ENCODE measurements at places on chromosomes 12 and 14.

DNA sequence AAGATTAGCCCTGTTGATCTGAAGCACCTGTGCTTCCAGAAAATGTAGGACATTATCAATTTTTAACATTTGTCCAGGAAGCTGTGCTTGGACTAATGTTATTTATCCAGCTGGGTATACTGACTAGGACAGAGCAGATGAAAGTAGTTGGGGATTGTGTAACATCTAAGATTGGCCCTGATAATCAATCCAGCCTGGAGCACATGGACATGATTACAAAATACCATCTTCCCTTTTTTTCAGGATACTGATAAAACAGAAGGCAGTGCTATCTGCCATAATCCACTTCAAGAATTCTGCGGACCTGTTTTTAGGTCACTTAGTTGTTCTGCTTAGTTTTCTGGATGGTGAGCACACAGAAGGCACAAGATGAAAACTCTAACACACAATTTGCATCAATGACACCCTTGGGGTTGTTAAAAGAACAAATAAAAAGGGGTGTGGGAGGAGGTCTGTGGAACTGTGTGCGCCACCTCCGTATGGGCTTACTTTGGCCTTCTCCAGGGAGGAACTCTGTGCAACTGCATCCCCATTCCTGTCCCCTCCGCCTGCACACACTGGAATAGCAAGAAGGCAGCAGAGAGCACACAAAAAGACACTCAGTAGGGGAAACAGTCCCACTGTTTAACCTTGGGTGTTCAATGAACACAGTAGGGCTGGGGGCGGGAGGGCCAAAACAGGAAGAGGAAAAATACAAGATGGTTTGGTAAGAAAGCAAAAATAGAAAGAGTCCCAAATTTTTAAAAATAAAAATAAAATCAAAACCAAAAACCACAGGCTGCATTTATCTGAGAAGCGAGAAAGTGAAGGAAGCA lies 31.1 kb upstream of the DUSP6 start:
- no peak for DNase-seq

DNA sequence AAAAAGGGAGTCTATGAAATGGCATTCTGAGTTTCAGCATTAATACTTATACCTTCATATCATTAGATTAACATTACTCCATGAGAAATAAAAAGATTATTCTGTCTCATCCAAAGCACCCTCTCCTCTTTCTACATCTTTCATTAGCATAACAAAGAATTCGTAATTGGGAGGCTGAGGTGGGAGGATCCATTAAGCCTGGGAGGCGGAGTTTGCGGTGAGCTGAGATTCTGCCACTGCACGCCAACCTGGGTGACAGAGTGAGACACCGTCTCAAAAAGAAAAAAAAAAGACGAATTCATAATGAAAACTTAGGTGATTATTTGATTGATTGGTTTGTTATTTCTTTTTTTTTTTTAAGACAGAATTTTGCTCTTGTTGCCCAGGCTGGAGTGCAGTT lies 1.8 kb upstream of the CDK17 start:
- DNase-seq, result peak; percentile 30

DNA sequence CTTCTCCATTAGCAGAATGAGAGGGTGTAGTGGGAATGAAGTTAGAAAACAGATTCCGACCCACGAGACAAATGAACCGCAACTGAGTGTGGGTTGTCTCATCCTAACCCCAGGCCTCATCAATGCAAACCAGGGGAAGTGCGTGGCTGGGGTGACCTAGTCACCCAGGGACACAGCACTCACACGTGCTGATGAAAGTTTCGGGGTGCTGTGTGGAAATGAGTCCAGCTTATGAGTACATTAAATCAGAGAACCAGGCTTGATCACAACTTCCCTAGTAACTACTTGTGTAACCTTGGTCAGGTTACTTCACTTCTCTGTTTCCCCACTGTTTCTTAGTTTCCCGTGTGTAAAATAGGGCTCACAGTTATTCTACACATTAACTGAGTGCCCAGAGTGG lies 95.4 kb upstream of the CDKN3 start:
- DNase-seq, result no peak

DNA sequence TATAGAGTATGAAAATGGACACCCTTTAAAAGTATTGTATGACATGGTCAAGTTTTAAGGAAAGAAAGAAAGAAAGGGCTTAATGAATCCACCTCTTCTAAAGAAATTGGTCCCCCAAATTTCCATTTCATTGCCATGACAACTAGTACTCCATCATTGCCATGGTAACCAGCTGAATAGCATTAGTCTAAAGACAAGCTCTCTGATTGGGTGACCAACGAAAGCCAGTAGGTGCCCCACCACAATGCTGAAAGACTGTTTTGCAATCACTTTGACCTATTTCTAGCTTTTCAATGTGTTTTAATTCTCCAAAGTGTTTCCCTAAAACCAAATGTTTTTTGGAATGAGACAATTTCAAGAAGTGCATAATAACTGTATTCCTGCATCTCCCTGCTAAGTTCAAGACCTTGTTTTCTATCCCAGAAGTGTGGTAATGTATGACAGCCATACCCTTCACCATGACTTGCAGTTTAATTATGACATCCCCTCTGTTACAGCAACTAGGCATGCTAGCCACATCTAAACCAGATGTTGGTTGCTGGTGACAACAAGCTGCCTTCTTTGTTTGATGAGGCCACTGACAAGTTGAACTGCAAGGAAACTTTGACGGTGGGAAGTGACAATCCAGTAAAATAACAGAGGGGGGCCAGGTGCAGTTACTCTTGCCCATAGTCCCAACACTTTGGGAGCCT lies 46.7 kb downstream of the KICS2 start:
- DNase-seq, result no peak

GRCh38 chr12:127146991-127147718 lies 1119.8 kb upstream of the TMEM132C start:
- DNase-seq, result no peak

- DNase-seq, result peak; percentile 17
Measured at GRCh38 chr12:117047810-117048584, 51.2 kb downstream of the TESC start.

- DNase-seq, result peak; percentile 77
Measured at GRCh38 chr12:118188690-118189371, 52.9 kb downstream of the PEBP1 start.

- no peak for DNase-seq
Measured at GRCh38 chr14:68810173-68811153, 17.6 kb upstream of the ZFP36L1 start.

- no peak for DNase-seq
Measured at GRCh38 chr14:50953502-50953901, 9.2 kb upstream of the PYGL start.

- no peak for DNase-seq
Measured at GRCh38 chr14:65045006-65045405, 57.3 kb downstream of the MAX start.

- DNase-seq, result no peak
Measured at GRCh38 chr14:54662491-54663133, 95.7 kb downstream of the SAMD4A start.

DNA sequence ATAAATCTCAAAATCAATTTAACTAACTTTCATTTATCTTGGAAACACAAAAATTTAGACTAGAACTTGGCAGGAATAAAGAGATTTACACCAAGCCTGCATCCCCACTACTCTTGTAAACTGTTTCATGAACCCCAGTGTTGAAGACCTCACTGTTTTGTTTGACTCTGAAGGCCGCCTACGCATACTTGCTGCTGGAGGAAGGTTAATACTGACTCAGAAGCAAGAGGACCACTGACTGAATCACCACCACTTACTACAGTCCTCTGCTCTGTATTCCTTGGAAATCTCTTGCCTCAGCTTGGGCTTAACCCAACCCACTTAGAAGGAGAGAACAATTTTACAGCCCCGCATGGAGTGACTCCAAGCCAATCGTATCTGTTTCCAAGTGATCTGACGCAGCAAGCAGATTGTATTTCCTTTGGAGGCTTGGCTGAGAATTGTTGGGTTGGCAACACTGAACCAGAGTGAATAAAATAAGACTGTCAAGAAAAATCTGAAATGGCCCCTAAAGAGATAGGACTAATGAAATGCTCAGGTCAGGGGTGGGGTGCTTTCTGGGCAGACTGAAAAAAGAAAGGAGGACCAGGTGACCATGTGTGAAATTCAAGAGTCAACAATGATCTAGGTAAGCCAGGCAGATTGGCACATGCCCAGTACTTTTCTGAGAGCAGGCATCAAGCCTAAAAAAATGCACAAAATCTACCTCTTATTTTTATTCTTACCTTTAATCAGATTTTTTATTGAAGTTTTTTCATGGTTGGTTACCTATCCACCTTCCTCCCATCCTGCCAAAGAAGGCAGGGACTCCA lies 248.6 kb downstream of the ZFP36L1 start:
- DNase-seq, result peak; percentile 95

DNA sequence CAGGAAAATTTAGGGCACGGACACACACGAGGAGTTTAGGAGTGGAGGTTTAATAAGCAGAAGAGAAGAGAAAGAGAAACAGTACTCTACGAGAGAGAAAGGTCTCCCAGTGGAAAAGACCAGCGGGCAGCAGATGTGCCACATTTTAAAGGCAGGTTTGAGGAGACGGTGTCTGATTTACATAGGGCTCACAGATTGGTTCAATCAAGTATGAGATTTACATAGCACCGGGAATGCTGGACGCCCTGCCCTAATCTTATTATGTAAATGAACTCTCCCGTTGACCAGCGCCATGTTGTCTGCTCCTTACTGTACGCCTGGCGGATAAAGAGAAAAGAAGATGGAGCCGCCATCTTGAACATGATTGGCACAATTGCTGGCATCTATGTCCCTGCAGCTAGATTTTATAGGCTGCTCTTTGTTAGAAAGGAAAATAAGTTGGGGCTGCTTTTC lies 17.9 kb downstream of the NFKBIA start:
- DNase-seq, result peak; percentile 35

- DNase-seq, result no peak
Measured at GRCh38 chr12:111121840-111122239, 201.5 kb upstream of the MYL2 start.

DNA sequence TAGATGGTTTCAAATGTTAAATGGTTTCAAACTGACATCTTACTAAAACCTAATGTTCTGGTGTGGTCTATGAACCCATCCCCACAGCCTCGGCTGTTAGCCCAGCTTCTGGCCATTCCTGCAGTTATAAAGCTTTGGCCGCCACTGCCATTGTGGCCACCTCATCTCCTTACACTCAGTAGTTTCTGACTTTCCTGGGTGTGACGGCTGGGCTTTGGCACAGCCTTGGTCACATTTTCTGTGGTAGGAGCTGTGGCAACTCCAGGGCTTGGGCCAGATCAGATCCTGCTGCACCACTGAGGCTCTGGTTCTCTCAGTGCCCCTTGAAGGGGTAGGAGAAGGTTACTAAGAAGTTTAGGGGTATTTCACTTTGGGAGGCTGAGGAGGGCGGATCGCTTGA lies 84.2 kb upstream of the STXBP6 start:
- DNase-seq, result no peak

DNA sequence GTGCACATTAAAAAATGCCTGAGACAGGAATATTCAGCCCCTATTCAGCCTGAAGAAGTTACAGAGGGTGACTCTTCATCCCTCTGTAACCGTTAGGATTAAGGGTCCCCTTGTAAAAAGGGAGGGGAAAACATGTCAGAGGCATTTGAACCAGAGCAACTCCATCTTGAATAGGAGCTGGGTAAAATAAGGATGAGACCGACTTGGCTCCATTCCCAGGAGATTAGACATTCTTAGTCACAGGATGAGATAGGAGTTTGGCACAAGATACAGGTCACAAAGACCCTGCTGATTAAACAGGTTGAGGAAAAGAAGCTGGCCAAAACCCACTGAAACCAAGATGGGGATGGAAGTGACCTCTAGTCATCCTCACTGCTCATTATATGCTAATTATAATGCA lies 19.9 kb upstream of the MDM1 start:
- no peak for DNase-seq

GRCh38 chr12:98262902-98263301 lies 252.5 kb upstream of the TMPO start:
- DNase-seq, result peak; percentile 57

- DNase-seq, result no peak
Measured at GRCh38 chr12:42277396-42278127, 39.5 kb upstream of the YAF2 start.

- DNase-seq, result no peak
Measured at GRCh38 chr12:96213869-96214268, 19.7 kb downstream of the ELK3 start.

- DNase-seq, result peak; percentile 12
Measured at GRCh38 chr14:77782202-77782601, 17.7 kb upstream of the ADCK1 start.

DNA sequence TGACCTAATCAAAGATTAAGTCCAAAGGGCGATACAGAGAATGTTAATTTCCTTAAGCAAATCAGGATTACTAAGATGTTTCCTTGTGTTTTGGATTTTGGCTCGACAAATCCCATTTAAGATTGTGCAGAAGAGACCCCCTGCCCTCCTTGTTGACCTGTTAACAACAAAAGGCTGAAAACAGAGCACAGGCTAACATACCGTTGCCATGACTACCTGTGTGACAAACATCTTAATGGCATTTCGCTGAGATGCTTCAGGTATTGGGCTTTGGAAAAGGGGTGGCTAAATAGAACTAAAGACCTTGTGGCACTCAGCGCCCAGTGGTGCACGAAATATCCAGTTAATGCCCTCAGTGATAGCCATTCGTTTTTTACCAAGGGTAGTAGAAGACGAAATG lies 1532.3 kb upstream of the TMEM132C start:
- no peak for DNase-seq

DNA sequence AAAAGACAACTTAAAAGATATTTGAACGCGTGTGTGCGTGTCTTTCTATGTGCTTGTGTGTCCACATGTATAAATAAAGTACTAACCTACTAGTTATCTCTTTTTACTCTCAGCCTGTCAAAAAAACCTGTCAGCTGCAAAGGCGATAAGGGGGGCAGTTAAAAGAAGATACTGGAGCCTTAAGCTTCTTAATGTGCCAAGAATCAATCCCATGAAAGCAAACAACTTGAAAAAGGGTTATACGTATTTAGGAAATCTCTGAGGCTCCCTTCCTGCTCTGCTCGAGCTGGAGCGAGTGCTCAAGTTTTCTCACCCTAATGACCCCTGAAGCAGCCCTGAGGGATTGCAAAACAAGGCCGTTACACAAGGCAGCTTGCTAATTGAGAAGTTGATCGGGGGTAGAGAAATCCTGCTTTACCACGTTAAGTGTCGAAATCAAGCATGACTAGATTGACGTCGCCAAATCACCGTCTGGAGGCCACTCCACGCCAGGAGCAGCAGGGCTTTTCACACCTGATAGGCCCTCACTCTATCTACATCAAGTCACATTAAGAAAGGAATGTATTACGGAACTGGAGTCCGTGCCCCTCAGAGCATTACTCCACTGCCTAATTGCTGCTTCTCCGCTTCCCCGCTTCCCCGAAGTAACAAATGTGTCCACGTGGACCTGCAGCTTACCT lies 32.4 kb downstream of the LMO3 start:
- DNase-seq, result no peak

- no peak for DNase-seq
Measured at GRCh38 chr12:105234197-105234596, 1.8 kb downstream of the APPL2 start.

GRCh38 chr12:85923767-85924331 lies 49.8 kb downstream of the NTS start:
- peak; percentile 67 for DNase-seq

Data from astrocyte of the hippocampus (primary cell).